ENCODE measurements at places on chromosomes 12 and 14.
A peak's percentile ranks its signal among the peaks of the same experiment; 100 is the strongest.

- DNase-seq: peak; percentile 9
Observed at GRCh38 chr12:96233939-96234461, 39.8 kb downstream of the ELK3 start.

DNA sequence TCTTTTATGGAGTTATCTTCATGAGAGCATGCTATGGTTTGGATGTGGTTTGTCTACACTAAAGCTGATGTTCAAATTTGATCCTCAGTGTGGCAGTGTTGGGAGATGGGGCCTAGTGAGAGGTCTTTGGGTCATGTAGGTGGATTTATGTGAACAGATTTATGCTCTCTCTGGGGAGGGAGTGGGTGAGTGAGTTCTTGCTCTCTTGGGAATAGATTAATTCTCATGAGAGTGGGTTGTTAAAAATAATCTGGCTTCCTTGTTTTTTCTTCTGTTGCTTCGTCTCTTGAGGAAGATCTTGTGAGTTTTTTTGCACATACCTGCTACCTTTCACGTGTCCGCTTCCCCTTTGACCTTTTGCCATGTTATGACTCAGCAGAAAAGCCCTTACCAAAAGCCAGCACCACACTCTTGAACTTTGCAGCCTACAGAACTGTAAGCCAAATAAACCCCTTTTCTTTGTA, 20.5 kb downstream of the DERA start:
- DNase-seq: no peak

GRCh38 chr14:22598099-22598895, at the start of gene ABHD4:
Gene ABHD4 (plus strand): TSS chr14:22598300. CDS start chr14:22598307, 7 bp downstream.
- peak; percentile 4 for DNase-seq

DNA sequence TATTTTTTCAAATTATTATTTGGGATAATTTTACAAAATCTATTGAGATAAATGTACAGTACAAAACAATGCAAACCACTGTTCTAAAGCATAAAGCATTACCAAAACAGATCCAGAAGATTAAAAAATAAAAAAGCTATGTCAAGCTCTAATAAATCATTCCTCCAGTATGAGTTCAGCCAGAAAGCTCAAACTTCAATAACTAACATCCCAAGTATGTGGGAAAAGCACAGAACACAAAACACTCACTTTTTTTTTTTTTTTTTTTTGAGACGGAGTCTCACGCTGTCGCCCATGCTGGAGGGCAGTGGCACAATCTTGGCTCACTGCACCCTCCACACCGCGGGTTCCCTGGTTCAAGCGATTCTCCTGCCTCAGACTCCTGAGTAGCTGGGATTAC, 11.3 kb downstream of the SAV1 start:
- DNase-seq: no peak

DNA sequence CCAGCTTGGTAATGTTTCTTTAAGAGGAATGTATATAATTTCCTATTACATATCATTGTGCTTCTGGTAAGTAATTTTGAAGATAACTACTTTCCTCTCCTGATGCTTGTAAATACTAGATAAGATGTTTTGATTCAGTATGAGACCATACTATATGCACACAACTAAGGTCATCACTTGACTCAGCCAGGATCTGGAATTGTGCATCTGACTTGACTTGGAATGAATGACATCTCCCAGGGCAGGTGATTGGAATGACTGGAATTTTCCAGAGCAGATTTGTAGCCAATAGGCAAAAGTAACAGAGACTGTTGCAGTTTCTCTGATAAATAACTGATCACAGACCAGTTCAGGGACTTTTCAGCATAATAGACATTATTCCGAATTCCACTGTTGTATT, 11.1 kb downstream of the BEST3 start:
- DNase-seq: no peak

- DNase-seq: no peak
Observed at GRCh38 chr14:53064475-53064874, 88.6 kb downstream of the DDHD1 start.

GRCh38 chr14:55772486-55772885, 192.5 kb downstream of the KTN1 start:
- no peak for DNase-seq

DNA sequence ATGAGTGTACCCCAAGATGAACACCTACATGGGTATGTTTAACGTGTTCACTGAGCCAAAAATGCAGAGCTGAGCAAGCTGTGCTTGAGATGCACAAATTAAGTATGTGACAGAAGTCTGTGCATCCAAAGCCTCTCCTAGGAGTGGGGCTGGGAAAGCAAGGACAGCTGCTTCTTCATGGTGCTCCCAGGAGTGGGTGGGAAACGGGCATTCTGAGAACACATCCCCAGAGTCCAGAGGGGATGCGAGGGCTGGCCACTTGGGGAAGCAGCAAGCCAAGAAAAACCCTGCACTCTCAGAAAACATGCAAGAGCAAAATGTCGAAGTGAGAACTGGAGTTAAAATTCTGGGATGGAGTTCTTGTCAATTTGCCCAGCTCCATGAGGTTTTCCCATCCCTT, 414.3 kb downstream of the BCAT1 start:
- no peak for DNase-seq

DNA sequence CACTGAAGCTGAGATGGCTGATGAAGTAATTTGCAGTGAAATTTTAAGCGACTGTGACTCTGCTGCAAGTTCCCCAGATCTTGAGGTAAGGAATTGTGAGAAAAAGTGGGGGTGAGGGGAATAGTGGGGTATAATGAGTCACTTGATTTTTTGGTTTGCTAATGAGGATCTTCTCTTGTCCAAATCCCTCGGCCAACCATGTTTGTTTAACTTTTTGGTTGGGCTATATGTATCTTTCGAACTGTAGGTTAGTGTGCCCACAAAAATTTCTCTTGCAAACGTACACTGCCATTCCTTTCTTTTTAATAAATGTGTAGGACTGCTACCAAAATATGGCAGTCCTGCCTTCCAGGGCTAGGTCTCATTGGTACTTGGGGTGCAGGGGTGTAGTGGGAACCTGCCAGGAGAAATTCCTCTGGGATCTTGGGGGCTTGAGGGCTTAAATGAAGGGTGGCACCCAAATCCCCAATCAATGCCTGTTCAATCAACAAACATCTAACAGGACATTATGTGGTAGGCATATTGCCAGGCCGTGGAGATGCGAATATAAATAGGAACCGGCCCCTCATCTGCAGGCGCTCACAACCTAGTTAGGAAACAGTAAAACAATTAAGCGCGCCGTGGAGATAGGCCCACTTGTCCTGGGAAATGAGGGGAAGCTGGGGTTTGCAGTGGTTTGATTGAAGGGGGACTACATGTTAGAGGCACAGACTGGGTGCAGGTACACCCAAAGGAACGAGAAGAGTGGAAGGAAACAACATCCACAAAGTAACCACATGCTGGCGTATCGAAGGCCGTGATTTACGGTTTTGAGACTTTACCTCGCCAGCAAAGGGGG, 1.3 kb upstream of the PABPN1 start:
- no peak for DNase-seq

DNA sequence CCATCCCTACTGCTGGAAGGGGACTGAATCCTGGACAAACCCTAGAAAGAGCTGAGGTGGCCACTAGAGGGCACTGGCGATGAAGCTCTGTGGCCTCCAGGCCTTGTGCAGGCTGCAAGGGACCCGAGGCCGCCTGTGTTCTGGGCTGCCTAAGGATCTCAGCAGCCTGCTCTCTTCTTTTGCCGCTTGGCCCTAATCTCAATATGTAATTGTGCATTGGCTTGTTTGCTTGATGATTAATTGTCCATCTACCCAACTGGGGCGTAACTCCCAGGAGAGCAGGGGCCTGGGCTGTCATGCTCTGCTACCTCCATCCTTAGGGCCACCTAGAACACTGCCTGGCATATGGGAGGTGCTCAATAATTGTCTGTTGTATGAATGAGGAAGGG, 73.8 kb downstream of the SYNE3 start:
- peak; percentile 92 for DNase-seq

- DNase-seq: no peak
Observed at GRCh38 chr12:24709216-24709615, 239.7 kb downstream of the BCAT1 start.

DNA sequence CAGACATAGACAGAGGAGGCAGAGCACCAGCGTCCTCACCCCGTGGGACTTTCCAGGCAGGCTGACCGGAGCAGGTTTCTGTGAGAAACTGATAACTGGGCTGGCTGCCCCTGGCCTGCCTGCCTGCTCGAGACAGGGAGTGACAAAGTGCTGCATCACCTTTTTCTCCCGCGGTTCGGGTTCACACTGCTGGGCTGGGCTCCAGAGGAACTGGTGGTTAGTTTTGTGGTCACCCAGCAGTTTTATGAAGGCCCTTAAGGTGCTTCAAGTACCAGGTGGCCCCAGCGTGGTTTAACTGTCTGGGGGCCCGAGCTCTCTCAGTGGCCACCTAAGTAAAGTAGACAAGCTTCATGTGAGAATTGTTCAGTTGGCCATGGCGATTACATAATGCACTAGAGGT, 1073.6 kb downstream of the BCL11B start:
- DNase-seq: no peak

- DNase-seq: no peak
Observed at GRCh38 chr12:95723693-95724384, 66.7 kb downstream of the NTN4 start.

GRCh38 chr12:85005615-85006014, 30.5 kb downstream of the TSPAN19 start:
- no peak for DNase-seq

GRCh38 chr14:49303946-49304516, 282.1 kb downstream of the RPS29 start:
- DNase-seq: no peak

- DNase-seq: no peak
Observed at GRCh38 chr12:88576866-88577265, 3.4 kb downstream of the KITLG start.

DNA sequence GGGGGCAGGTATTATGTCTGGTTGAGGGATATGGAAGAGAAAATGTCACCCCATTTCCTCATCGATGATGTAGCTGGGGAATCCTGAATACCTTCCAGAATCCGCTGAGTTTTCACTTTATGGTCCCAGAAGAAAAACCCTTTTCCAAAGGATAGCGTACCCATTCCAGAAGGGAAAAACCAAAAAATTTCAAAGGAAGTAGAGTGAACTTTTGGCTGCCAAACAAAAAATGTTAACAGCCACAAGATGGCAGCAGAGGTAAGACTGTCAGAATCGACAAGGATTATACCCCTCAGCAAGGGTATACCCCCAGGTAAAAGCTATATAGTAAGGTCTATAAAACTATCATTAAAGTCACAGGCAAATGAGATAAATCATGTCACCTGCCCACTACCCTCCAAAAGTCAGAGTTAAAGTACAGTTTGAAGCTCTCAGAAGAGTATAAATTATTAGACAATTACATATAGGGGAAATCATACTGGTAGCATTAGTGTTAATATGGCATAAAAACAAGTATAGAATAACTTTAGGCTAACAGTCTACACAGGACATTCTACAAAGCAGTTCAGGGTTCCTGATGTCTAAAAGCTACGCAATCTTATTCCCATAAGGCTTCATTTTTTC, 18.0 kb downstream of the ACIN1 start:
- no peak for DNase-seq

DNA sequence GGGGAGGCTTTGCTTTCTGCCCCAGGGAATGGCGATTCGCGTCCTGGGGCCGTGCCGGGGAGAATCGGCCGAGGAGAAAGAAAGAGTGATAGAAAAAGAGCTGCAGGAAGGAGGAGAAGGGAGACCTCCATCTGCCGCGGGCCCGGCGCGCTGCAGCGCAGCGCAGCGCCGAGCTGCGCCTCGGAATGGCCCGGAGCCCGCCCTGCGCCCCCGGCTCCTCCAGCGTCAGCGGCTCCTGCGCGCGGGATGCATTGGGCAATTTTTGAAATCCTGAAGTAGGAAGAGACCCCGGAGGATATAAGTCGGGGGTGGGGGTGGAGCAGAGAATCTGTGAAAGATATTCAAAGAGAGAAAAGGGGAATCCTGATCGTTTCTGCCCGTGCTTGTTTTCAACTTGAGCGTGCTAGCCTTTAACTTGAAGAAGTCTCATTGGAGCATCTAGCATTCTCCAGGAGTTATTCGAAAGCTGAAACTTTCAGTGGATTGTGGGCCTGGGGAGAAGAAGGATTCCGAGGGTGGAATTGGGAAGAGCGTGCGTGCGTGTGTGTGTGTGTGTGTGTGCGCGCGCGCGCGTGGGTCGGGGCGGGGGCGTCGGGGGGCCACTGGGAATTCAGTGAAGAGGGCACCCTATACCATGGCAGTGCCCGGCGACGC, 441 bp downstream of the PDE3A start:
- no peak for DNase-seq

GRCh38 chr12:107903341-107904061, 129.0 kb downstream of the ASCL4 start:
- peak; percentile 58 for DNase-seq

- no peak for DNase-seq
Observed at GRCh38 chr12:110042264-110042663, 6.1 kb downstream of the C12orf76 start.

GRCh38 chr14:32310876-32311275, 18.2 kb upstream of the AKAP6 start:
- no peak for DNase-seq

GRCh38 chr12:127115468-127116035, 1151.4 kb upstream of the TMEM132C start:
- DNase-seq: no peak

- no peak for DNase-seq
Observed at GRCh38 chr12:92133171-92133570, 12.5 kb downstream of the BTG1 start.

DNA sequence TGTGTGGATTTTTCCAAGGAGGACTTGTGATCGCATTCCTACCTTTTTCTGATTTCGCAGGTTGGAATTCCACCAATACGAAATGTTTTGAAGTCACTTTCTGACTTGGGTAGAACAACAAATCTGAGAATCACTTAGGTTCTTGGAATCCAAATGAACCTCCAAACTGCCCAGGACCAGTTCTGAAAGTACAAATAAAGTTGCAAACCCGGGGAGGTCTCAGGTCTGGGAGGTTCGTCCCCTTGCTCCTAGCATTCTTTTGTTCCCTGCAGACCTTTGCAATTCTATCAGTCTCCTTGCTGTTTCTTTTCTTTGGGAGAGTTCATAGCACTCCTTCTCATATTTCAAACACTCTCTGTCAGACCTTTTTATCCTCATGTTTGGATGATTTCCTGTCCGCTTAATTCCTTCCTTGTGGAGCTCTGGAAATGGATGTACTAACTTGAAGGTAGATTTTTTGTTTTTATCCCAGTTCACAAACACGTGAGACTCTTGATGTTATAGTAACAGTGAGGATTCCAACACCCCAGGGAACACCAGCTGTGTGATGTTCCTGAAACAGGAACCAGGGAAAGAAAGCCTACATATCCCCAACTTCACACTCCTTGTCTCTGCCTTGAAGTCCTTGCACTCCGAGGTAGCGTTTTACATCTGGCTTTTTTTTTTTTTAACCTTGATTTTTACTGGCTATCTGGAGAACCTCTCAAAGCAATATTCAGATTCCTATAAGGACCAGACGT, 70.6 kb downstream of the TMEM132C start:
- no peak for DNase-seq

GRCh38 chr12:120710805-120711296, 593 bp downstream of the UNC119B start:
- no peak for DNase-seq

GRCh38 chr12:58922849-58923248, 2.5 kb upstream of the LRIG3 start:
- DNase-seq: no peak

GRCh38 chr12:124477107-124477915, 90.1 kb downstream of the NCOR2 start:
- no peak for DNase-seq

- DNase-seq: no peak
Observed at GRCh38 chr12:121717041-121717699, 4.6 kb downstream of the TMEM120B start.
